ENCODE measurements at places on chromosomes 4 and X.
A peak's percentile ranks its signal among the peaks of the same experiment; 100 is the strongest.

DNA sequence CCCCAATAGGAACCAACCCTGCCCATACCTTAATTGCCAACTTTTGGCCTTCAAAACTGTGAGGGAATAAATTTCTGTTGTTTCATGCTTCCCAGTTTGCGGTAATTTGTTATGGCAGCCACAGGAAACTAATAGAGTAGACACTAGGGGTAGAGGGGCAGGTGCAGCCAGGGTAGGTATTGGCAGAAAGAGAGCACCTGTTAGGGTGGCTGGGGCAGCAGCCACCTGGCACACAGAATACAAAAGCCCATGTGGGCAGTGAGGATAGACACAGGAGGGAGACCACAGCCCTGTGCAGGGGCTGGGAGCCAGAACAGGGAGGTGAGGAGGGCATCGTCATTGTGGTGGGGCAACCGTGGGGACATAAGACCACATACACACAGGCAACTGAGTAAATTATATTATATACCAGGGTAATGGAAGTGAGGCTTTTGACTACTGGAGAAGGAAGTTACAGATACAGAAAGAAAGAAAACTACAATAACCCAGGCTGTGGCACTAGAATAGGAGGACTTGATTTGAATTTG, 28.2 kb downstream of the IRF2 start:
- no peak for DNase-seq

- no peak for DNase-seq
Observed at GRCh38 chr4:183205709-183206108, 106.7 kb downstream of the WWC2 start.

GRCh38 chr4:86233681-86234080, 126.2 kb downstream of the MAPK10 start:
- DNase-seq, result no peak

- DNase-seq, result peak; percentile 25
Observed at GRCh38 chr4:151389311-151389710, 19.7 kb upstream of the FHIP1A start.

- no peak for DNase-seq
Observed at GRCh38 chrX:110675886-110676285, 119.7 kb downstream of the CHRDL1 start.

- DNase-seq, result no peak
Observed at GRCh38 chr4:188111955-188112354, 2.6 kb upstream of the TRIML2 start.

GRCh38 chr4:61556277-61556676, 356.2 kb downstream of the ADGRL3 start:
- no peak for DNase-seq

DNA sequence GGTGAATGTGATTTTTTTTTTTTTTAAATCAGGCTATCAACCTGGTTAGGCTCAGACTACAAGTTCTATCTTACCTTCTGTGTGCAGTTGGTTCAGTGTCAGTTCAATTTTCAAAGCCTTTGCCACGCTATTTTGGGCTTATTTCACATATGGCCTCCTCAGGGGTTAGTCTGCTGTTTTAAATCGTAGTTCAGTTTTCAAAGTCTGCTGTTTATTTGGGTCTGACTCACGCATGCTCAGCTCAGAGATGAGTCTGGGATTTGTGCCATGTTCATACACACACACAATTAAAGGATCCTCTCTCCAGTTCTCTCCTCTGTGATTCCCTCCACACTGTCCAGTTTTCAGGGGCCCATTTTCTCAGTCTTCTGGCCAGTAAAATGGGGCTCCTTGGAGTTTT, 32.3 kb upstream of the ZFX start:
- peak; percentile 52 for DNase-seq

DNA sequence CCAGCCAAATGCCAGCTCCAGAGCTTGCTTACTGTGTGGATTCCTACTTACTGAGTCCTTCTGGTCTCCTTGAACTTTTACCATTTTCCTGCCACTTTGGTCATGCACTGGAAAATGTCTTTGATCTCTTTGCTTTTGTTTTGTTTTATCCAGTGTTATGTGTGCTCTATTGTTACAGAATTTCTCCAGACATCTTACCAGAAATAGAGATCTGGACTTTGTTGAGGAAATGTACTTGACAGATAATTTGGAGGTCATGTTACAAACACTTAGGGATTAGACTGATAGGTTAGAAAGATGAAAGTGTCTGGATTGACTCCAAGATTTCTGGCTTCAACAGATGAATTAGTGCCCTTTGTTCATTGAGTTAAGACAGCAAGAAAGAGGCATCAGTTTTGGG, 5.7 kb upstream of the ZNF330 start:
- no peak for DNase-seq

DNA sequence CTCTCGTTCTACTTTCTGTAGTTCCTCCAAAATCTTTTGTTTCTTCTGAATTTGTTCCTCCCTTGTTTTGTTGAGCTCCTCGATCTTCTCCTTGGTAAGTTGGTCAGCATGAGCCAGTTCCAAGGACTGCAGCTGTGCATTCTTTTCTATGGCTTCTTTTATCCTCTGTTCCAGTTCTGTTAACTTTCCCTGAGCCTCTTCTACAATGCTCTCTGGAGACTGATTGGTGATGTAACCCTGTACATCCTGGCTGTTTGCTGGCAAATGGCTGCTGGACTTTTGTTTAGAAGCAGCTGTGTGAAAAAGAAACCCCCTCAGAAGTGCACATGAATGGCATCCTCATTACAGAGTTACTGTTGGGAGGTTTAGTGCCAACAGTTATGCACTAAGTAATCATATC, 70.5 kb upstream of the COX18 start:
- DNase-seq, result no peak

- no peak for DNase-seq
Observed at GRCh38 chr4:93355411-93355810, 473.1 kb upstream of the ATOH1 start.

GRCh38 chrX:2694914-2695267, 3.8 kb downstream of the CD99 start:
- DNase-seq, result no peak

DNA sequence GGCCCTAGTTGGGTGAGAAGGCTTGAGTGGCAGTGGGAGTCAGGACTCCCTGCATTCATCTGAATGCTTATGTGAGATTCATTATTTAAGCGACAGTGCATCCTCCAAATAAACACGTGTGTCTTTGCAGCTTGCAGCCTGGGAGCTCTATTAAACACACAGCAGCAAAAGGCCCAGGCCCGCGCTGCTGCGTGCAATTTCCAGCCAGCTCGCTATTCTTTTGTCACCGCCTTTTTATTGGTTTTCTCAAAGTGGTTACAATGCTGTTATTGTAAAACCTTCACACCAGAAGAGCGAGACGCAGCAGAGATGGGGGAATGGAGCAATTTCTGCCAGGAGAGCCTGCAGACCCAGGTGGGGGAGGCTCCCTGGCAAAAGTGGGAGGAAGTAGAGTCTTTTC, 252.5 kb downstream of the BCOR start:
- DNase-seq, result no peak

GRCh38 chr4:185941461-185941860, 127.5 kb upstream of the TLR3 start:
- DNase-seq, result no peak

GRCh38 chr4:124025428-124025827, 628.8 kb downstream of the SPRY1 start:
- DNase-seq, result no peak

GRCh38 chr4:145061318-145061920, 36.6 kb downstream of the ANAPC10 start:
- DNase-seq, result no peak

GRCh38 chr4:182230256-182230655, 12.9 kb upstream of the TENM3 start:
- DNase-seq, result no peak

- no peak for DNase-seq
Observed at GRCh38 chr4:176099314-176099713, 33.7 kb downstream of the WDR17 start.

DNA sequence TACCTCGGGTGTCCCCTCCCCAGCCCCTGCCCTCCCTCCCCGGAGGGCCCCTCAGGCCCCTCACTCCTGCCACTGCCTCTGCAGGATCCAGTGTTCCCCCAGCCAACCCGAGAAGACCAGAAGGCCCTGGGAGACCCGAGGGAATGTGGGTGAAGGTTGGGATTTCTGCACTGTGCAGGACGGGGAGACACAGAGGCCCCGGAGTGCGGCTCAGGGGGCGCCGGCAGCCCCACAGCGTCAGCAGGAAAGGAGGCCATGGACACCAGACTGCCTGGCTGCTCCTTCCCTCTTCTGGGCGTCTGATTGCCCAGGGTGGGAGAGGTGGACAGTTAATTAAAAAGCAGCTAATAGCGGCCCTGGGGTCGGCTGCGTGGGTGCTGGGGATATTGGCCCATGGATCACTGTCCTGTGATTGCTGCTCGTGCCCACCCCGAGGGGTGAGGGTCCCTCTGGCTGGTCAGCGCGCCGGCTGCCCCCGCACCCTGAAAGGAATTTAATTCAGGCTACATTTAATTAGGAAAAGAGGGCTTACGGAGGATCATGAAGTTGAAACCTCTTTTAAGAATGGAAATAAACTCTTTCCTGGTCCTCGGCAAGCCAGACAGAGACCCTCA, 57.8 kb upstream of the NKX1-1 start:
- DNase-seq, result no peak

Measured in fibroblast of skin of left biceps (primary cell).